ENCODE measurements at places on chromosomes 6 and 20.

GRCh38 chr6:170295510-170296422, 4.9 kb upstream of the DLL1 start:
- no peak for DNase-seq

DNA sequence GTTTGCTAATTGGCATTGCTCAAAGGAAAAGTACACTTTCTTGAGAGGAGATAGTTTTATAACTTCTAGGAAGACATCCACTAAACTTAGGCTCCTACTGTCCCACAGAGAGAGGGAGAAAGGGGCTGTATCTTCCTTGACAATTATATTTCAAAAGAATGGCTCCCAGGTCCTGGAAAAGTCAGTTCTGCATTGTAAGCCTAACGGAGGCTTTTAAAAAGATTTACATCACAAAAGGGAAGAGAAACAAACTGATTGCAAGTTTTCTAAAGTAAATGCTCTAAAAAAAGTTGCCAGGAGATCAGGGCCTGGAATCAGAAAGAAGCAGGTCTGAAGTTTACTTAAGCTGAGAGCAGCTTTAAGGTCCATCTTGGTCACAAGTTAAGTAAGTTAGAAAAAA, 839.5 kb downstream of the FRK start:
- no peak for DNase-seq

DNA sequence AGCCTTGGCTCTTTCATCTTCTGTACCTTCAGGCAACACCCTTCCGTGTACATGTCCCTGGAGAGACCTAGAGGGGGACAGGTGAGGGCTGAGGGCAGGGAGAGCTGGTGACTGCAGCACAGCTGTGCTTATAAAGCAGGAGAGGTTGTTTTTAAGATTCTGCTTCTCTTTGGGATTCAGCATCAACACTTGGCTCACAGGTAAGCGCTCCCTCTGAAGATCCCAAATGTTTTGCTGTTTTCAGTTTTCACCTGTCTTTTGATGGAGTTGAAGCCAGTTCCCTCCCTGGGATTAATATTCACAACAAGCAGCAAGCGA, 19.4 kb upstream of the TRAF3IP2 start:
- DNase-seq, result no peak

- no peak for DNase-seq
Measured at GRCh38 chr20:59765599-59766177, 161.3 kb downstream of the PHACTR3 start.

DNA sequence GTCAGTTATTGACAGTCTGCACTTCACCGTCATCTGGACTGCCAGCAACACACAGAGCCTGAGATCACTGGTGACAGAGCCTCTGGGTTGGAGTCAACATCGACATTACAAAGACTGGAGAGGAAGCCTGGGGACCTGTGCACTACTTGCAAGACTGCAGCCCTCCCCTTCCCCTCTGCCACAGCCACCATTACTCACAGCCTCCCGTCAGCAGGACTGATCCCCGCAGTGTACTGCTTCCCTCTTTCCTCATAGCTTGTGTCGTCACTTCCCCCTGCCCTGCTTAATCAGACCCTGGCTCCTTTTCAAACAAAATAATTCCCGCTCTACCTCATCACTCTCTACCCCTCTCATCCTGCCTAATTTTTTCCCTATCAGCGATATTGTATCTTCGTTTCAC, 235.5 kb upstream of the KCNQ5 start:
- no peak for DNase-seq

- DNase-seq, result no peak
Measured at GRCh38 chr6:34359418-34360158, 32.9 kb downstream of the NUDT3 start.

DNA sequence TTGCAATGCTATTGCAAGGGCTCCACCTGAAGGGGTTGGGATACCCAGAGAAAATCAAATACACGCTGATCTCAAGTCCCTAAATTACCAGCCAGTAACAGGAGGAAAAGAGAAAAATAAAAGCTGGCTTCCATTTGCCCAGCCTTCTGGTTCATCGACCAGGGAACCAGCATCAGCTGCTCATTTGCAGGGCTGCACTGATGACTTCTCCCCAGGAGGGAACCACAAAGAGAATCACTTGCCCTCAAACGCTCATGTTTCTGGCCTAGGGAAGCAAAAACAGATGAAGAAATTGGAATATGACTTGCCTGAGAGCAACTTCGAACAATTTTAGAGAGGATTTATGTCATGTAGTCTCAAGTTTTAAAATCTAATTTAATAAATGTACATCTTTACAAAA, 119.7 kb downstream of the SH3BGRL2 start:
- DNase-seq, result peak; percentile 10

- DNase-seq, result no peak
Measured at GRCh38 chr20:12984069-12984765, 24.6 kb upstream of the SPTLC3 start.

DNA sequence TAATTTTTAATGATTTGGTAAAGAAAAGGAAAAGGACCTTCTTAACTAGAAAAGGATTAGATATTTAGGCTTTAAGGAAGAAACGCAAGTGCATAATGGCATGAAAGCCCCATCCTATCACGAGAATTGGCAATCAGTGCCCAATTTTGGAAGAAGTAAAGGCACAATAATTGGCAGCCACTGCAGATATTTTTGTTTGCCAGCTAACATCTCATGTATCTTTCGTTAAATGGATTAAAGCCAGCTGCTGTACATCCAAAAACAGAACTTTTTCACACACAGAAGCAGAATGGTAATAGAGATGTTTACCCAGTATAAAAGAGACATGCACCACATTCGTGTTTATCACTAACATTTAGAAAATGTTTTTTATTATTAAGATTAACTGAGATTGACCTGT, 180.3 kb downstream of the C6orf118 start:
- DNase-seq, result no peak

DNA sequence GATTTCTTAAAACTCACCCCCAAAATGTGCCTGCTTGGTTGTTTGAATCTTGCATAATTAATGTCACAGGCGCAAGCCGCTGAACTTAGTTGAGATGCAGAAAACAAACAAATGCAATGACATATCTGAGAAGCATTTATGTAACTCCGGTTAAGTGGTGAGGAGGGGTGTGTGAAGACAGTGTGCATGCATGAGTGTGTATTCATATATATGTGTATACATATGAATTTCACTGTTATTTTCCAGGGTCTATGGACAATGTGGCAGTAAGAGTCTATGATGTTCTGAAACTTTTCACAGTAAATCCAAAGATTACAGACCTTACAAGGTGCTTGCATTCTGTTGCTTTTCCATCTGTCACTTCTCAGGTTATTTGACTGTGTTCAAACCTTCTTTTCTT, 103.0 kb downstream of the ZNF217 start:
- no peak for DNase-seq

- no peak for DNase-seq
Measured at GRCh38 chr6:34877259-34877658, 10.6 kb downstream of the TAF11 start.

- no peak for DNase-seq
Measured at GRCh38 chr20:3563548-3564177, 92.8 kb downstream of the ATRN start.

DNA sequence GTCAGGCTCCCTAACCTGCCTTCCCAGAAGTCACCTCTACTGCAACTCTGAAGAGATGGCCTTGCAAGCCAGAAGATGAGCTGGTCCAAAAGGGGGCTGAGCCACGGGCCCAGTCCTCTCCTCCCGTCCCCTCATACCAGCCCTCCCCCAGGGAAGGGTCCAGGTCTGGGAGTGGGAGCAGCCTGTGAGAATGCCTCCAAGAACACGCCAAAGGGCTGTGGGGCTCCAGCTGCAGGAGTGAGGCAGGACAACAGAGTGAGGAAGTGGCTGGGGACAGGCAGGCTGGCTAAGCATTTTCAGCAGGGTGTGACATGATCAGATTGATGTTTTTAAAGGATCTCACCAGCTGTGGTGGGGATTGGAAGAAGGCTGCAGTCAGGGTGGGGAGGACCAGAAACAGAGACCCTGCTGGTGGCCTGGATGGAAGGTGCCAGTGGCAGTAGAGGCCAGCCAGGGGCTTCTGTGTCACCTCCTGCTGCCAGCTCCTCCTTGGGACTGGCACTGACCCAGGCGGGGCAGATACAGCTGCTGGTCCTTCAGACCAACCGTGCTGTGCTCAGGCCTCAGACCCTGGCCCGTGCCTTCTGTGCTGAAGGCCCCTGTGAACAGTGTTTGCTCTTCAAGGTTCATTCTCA, 257.6 kb downstream of the NRN1 start:
- DNase-seq, result no peak

- DNase-seq, result no peak
Measured at GRCh38 chr6:4017058-4017739, 61.7 kb downstream of the FAM217A start.

DNA sequence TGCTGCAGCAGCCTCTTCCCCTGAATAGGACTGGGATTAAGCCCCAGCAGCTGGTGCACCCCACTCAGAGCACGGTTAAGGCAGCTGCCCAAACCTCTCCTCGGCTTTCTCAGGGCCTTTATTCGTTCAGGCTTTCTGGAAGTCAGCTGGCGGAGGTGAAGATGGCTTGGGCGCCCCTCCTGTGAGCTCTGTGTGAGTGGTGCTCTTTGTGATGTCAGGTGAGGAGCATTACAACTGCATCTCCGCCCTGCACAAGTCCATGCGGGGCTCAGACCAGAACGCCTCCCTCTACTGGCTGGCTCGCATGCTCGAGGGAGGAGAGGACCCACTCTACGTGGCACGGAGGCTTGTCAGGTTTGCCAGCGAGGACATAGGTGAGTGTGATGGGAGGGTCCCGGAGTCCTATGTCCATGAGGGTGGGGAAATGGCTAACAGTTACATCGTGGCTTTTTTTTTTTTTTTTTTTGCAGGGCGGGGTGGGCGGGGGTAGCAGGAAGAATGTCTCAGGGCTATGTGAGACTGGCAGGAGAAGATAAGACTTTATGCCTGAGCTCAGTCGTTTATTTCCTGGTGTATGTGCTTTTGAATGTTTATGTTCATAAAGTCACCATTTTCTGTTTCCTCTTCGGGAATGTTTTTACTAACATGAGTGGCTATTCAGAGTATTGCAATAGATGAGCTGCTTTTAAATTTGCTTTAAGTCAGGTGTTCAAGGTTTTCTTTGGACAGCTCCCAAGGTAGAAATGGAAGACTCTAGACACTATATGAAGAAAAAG, 18.2 kb downstream of the WRNIP1 start:
- no peak for DNase-seq

GRCh38 chr6:138052783-138053182, 54.4 kb downstream of the PERP start:
- no peak for DNase-seq

DNA sequence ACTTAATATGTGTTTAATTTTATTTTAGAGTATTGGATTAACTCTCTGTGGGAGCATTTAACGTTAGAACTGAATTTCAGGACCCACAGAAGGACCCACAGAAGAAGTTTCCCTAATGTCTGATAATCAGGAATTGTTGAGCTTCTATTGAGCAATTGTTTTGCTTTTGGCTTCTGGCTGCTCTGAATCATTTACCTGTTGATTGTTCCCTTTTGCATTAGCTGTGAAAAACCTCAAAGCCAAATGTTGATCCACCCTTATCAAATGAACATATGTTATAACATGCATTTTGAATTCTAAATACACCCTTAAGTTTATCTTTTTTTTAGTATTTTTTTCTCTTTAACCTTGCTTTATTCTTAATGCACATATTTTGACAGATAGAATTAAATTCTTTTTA, 393.5 kb downstream of the LAMA2 start:
- no peak for DNase-seq

GRCh38 chr6:112626468-112627082, 279.4 kb downstream of the RFPL4B start:
- DNase-seq, result no peak

DNA sequence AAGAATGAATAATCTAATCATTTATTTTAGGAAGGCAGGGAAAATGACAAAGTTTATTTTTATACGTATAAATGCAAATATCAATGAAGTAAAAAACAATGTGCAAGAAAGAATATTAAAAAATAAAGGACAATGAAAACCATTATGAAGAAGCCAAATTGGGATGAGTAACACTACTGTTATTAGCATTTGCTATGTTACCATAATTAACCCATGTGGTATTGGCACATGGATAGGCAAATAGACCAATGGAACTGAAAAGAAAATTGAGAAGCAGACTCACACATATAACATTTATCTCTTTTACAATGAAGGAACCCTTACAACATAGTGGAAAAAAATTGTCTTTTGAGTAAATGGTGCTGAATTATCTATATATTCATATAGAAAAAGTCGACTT, 214.6 kb downstream of the CLVS2 start:
- no peak for DNase-seq
